8988T (cell line): ENCODE measurements at places on chromosomes 3 and 15.
A peak's percentile ranks its signal among the peaks of the same experiment; 100 is the strongest.

DNA sequence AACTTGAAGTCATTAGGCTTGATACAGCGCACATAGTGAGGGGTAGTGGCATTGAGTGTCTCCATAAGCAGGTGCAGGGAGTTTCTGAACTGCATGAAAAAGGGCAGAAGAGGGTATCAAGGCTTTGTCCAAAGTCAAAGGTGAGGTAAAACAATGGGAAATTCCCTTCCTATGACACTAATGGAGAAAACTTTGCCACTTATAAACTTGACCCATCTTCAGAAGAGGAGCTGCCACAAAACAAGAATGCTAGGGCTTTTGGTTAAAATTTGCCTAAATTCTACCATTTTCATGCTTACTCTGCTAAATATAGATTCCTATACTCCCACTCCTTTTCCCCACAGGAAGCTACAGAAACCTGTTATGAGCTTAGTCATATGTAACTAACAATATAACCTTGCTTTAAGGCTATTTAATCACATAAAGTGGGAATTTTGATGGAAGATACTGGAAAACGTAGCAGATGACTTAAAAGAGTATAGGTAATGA is 87.5 kb upstream of the MYO5C start:
- no peak for DNase-seq

GRCh38 chr3:49124203-49124602 is 3.6 kb upstream of the USP19 start:
- no peak for DNase-seq

- DNase-seq = no peak
These were observed 164.0 kb upstream of the TBL1XR1 start for GRCh38 chr3:177361081-177361938.

GRCh38 chr15:63283126-63283525 is 5.7 kb downstream of the APH1B start:
- no peak for DNase-seq

GRCh38 chr3:125067225-125067624 is 11.4 kb upstream of the HEG1 start:
- DNase-seq = no peak

DNA sequence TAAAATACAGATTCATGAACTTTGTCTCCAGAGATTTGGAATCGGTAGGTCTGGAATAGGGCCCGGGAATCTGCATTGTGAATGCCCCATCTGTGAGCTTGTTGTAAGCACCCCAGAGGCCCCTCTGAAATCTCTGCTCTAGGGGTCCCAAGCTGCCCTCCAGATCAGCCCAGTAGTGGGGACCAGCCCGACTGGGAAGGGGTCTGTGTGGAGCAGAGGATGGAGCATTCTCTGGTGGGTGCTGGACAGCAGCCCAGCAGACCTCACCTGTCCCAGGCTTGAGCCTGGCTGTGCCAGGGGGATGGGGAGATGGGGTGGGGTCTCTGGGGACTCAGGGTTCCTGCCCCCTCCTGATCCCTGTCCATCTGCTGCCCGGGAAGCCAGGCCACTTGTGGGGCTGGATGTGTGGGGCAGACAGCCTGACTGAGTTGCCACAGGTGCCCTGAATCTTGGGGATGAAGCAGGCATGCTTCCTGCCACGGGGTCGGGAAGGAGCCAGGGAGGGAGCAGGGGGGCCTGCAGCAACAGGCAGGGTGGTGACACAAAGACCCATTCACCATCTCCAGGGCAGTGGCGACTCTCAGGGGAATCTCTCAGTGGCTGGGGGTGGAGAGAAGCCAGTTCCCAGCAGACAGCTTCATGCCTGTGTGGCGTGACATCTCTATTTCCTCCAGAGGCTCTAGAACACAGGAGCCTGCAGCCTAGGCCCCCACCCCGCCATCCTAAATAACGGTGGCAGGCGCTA is 99.3 kb downstream of the WNT7A start:
- DNase-seq = no peak

- DNase-seq = no peak
These were observed 57.2 kb upstream of the USP3 start for GRCh38 chr15:63447017-63447676.

- no peak for DNase-seq
These were observed 68.6 kb downstream of the KAT2B start for GRCh38 chr3:20108869-20109268.

DNA sequence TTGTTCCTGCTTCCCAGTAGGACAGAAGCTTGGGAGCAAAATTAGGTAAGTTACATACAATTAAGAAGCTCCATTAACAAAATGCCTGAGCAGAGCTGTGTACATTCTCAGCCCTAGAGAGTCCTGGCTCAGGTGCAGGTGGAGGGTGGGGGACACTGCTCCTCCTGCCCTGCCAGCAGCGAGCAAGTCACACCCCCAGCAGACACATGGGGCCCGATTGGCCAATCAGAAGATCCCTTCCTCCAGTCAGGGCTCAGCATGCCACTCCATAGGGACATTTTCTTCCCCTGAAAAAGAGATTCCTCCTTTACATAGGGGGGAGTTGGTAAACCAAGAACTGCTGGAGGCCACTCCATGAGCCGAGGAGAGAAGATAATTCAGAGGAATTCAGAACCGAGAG is 62.1 kb downstream of the PLXNA1 start:
- DNase-seq = peak; percentile 68

- DNase-seq = no peak
These were observed 167.5 kb upstream of the IGF1R start for GRCh38 chr15:98480844-98481243.

DNA sequence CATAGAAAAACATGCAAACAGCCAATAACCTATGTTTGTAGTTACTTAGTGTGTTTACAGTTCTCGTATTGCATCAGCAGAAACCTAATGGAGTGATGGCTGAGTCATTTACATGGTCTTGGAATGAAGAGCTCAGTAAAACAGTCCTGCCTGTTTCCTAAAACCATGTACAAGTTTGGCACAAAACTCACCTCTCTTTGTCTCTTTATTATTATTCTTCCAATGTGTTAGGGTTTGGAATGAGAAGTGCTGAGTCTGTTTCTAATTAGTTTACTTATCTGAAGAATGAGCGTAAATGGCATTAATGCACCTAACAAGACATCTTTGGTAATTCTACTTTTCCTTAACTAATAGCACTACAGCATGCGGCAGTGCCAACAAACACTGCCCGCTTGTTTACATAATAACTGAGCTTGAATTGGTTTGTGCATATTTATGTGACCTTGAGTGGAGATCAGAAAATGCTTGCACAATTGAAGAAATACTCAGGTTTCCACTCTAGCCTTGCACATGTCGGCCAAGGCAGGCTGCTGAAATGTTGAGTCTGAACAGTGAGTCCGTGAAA is 385.4 kb upstream of the SEMA6D start:
- DNase-seq = no peak

DNA sequence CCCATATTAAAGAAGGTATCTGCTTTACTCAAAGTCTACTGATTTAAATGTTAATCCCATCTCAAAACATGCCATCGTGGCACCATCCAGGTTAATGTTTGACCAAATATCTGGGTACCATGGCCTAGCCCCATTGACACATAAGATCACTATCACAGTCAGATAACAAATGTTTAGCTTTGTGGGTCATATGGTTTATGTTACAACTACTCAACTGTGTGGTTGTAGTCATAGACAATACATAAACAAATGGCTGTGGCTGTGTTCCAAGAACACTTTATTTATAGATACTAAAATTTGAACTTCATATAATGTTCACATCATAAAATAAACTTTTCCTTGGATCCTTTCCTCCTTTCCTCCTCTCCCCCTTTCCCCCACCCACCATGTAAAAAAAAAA is 9.8 kb upstream of the SNRPN start:
- no peak for DNase-seq

DNA sequence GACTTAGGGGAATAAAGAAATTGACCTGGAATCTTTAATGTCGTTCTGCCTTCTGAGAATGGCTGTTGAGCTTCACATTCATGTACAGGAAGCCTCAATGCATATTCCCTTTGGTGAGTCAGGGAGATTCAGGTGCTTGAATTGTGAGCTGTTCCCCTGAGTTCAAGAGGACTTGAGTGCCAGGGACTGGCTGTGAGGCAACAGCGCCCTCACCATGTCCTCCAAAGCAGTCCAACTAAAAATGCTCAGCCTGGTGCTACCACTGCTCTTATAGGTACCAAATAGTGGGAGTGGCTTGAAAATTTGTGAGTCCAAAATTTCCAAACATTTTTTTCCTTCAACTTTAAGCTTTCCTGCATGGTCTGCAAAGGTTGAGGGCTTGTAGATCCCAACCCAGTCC is 54.1 kb downstream of the LEO1 start:
- peak; percentile 13 for DNase-seq

DNA sequence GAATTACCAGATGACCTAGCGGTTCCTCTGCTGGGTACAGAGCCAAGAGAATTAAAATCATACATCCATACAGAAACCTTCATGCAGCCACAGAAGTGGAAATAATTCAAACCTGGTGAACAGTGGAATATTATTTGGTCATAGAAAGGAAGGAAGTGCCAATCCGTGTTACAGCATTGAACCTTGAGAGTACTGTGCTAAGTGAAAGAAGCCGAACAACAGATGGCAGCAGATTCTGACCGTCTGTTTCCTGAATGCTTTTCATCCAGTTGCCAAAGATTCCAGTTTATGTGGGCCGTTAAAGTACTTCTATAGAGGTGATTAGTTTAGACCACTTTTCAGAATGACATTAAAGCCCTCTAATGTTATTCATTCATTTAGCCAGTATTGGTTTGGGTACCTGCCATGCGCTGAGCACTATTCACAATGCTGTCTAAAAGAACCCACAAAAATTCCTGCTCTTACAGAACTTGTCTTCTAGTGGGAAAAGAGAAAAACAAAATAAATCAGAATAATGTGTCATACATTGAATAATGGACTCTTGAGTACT is 45.8 kb upstream of the SENP5 start:
- no peak for DNase-seq

GRCh38 chr3:15221574-15222217 is 15.7 kb downstream of the CAPN7 start:
- no peak for DNase-seq

DNA sequence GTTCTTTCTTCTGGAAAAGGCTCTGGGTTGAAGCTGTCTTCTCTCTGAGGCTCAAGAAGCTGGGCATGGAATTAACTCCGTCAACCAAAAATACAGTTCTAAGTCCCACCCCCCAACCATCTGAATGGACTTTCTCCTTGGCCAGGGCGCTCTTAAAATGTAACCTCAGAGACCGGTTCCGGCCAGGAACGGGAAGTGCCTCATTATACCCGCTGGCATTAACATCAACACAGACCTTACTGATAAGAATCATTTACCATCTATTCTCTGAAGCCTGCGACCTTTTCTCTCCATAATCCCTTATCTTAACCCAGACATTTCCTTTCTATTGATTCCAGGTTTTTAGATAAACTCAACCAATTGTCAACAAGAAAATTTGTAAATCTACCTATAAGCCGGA is 64.7 kb downstream of the ATP1B3 start:
- no peak for DNase-seq

- DNase-seq = no peak
These were observed 70.2 kb downstream of the CLDN1 start for GRCh38 chr3:190252080-190252479.
